MCF 10A (cell line): ENCODE measurements at places on chromosomes 5 and 9. TPM values are rescaled to one million over a fixed set of nuclear protein-coding genes. Genes with fewer than 3 reads are reported as not detected.
A peak's percentile ranks its signal among the peaks of the same experiment; 100 is the strongest.

Gene GPR150
- total RNA-seq, result not detected in 2 replicates

Gene SHOC1
- 0.09 and 0.15 TPM in 2 replicates for total RNA-seq

Gene MARCOL
- total RNA-seq, result not detected in 2 replicates

DNA sequence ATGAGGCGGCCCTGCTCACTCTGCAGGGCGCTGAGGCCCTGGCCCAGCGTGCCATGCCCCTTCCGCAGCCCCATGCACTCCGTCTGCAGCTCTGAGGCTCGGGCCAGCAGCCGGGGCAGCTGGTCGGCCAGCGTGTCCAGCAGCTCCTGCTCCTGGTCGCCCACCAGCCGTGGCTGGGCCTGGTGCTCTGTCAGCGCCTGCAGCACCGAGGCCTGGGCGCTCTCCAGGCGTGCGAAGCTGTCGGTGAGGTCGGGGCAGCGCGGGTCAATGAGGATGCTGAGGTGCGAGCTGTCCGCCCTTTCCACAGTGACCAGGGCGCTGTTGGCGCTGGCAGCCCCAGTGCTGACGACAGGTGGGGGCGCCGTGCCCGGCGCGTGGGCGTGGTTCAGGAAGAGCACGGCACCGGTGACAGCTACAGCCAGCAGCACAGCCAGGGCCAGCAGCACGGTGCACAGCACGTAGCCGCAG lies 9.4 kb downstream of the FIBCD1 start:
- H3K36me3 ChIP-seq, result no peaks in the 10 kb centered on the region
- no peaks in the 10 kb centered on the region for H3K27me3 ChIP-seq
- no peak for DNase-seq
- H3K4me3 ChIP-seq, result no peak overlapping the region
- H3K27ac ChIP-seq, result no peak overlapping the region
- H3K4me1 ChIP-seq, result peaks cover 6% of the 10 kb centered on the region

- no peaks in the 10 kb centered on the region for H3K36me3 ChIP-seq
- peaks cover 14% of the 10 kb centered on the region for H3K4me1 ChIP-seq
- peak overlapping the region; percentile 67 for H3K4me3 ChIP-seq
- peaks cover 38% of the 10 kb centered on the region for H3K27me3 ChIP-seq
Observed at GRCh38 chr9:37036371-37036775, 2.3 kb upstream of the PAX5 start.

DNA sequence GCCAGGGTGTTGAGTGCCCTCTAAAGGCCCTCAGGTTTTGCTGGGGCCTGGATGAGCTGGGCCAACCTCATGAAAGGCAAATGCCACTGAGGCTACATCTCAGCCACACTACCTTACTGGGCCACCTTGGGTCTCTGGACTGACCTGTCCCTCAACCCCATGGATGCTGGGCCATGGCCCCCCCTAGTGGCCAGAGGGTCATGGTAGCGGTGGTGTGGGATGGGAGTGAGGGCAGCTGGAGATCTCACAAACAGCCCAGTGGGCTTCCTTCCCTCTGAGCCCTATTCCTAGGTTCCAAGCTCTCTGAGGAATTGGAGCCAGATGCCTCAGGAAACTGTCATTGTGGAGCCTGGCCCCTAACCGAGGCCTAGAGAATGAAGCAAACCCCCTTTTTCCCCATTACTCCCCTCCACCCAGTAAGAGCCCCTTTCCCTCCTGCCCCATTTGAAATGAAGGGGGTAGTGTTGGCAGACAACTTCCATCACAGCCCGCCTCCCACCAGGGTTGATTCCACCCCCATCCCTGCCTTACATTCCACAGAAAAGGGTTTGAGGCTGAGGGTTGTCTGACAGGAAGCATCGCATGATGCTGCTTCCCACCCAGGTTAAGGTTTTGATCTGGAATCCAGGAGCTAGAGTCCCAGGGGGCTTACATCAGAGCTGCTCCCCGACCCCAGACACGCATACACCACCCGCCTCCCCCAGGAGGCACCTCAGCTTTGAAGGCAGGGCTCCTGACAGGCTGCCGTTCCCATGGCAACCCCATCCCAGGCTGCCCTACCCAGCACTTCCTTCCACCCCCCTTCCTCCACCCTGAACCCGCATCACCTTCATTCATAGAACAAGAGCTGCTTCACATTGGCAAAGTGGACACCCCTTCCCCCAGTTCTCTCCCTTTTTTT lies 63.9 kb downstream of the PCDH1 start:
- H3K4me1 ChIP-seq, result no peaks in the 10 kb centered on the region
- H3K4me3 ChIP-seq, result no peak overlapping the region
- peaks cover 4% of the 10 kb centered on the region for H3K27me3 ChIP-seq
- H3K27ac ChIP-seq, result no peak overlapping the region

DNA sequence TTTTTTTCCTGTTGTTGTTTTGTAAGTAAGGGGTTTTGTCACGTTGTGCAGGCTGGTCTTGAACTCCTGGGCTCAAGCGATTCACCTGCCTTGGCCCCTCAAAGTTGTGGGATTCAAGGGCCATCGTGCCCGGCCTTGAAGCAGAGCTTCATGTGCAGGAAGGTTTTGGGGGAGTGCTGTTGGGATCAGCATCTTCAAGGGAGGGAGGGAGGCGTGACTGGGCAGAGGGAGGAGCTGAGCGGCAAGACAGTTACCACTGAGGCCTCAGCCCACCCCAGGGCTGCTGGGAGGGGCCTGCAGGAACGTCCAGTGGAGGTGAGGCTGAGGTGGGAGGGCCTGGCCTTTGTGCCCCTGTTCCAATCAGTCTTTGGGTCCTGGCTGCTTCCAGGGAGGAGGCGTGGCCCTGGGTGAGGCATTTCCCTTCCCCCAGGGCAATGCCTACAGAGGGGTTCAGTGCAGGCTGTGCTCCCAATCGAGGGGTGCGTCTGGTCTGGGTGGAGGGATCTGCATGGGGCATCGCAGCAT lies 21.4 kb downstream of the OR2V1 start:
- DNase-seq, result no peak
- H3K4me3 ChIP-seq, result no peak overlapping the region
- H3K27ac ChIP-seq, result no peak overlapping the region
- no peaks in the 10 kb centered on the region for H3K4me1 ChIP-seq
- H3K27me3 ChIP-seq, result peaks cover 27% of the 10 kb centered on the region

DNA sequence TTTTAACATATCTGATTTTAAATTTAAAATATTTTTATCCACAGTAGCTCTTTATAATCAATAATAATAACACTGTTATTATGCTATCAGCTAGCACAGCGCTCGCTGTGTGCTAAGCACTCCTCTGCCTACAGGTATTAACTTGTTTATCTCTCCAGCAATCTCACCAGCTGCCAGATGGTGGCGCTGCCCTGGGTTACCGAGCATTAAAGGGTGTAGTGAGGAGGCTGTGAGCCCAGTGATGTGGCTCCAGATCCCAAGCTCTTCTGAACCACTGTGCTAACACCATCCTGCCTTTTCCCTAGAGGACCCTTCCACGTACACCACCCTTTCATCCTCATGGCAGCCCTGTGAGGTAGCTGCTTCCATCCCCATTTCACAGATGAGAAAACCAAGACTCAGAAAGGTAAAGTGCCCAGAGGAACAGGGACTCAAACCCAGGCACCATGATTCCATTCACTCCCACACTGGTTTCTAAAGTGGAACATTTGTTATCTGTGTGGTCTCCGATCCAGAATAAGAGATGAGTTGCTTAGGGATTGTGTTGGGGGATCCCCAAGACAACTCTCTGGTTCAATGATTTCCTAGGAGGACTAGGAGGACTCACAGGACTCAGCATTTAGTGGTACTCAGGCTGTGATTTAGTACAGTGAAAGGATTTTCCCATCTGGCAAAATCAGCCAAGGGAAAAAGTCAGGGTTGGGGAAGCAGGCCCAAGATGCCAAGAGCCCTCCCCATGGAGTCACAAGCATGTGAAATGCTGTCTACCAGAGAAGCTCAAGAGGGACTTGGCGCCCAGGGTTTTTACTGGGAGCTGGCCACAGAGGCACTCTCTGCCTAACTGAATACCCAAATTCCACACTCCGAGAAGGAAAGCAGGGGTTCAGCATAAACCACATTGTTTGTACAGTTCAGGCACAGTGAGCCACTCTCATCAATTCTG lies 7.0 kb downstream of the IGFBPL1 start:
- H3K27ac ChIP-seq, result no peak overlapping the region
- DNase-seq, result peak; percentile 43
- H3K27me3 ChIP-seq, result peaks cover 25% of the 10 kb centered on the region
- H3K36me3 ChIP-seq, result no peaks in the 10 kb centered on the region
- no peaks in the 10 kb centered on the region for H3K4me1 ChIP-seq
- H3K4me3 ChIP-seq, result no peak overlapping the region

- H3K36me3 ChIP-seq, result peaks cover 40% of the 10 kb centered on the region
- DNase-seq, result peak; percentile 54
- H3K27me3 ChIP-seq, result no peaks in the 10 kb centered on the region
- no peak overlapping the region for H3K4me3 ChIP-seq
- peak overlapping the region; percentile 53 for H3K27ac ChIP-seq
Observed at GRCh38 chr5:55407059-55407684, 99.4 kb downstream of the MTREX start.

DNA sequence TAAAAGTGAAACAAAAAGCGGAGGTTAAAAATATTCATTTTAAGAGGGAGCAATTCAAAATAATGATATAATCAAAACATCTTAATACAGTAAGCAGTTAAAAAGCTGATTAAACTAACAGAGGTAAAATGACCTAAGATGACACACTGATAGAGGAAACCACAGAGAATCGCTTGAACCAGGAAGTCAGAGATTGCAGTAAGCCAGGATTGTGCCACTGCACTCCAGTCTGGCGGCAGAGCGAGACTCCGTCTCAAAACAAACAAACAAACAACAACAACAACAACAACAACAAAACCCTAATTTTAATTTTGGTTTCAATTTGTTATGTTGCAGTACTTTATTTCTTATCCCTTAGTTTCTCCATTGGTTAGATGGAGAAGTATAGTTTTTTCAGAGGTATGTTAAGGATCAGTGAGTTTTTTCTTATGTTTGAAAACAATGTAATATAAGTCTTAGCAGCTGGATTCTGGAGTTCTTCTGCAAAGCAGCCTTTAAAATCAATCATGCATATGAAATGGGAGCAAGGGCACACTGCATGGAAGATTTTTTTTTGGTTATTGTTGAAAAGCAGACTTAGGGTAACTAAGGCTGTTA lies 58.5 kb downstream of the MLANA start:
- peaks cover 8% of the 10 kb centered on the region for H3K36me3 ChIP-seq
- H3K27ac ChIP-seq, result no peak overlapping the region
- DNase-seq, result peak; percentile 23
- H3K4me3 ChIP-seq, result no peak overlapping the region
- no peaks in the 10 kb centered on the region for H3K4me1 ChIP-seq

GRCh38 chr5:124773315-124774311 lies 27.2 kb upstream of the ZNF608 start:
- no peaks in the 10 kb centered on the region for H3K4me1 ChIP-seq
- no peak overlapping the region for H3K4me3 ChIP-seq
- no peaks in the 10 kb centered on the region for H3K27me3 ChIP-seq
- DNase-seq, result no peak
- H3K27ac ChIP-seq, result no peak overlapping the region
- H3K36me3 ChIP-seq, result no peaks in the 10 kb centered on the region

DNA sequence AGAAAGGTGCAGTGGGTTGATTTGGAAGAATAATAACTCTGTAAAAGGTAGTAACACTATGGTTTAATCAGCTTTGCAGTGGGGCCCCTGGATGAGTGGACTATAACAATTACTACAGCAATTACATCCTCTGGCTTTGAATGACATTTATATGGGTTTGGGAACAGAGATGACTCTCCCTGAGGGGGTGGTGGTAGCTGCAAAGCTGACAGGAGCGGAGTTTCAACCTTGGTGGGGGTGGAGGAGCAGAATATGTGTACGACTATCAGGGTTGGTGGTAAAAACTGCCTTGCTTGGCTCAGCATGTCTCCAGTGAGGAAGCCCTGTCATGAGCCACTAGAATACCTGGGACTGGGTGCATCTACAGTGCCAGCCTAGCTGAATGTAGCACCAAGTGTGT lies 28.3 kb upstream of the NR3C1 start:
- H3K27me3 ChIP-seq, result no peaks in the 10 kb centered on the region
- H3K4me1 ChIP-seq, result peaks cover 9% of the 10 kb centered on the region
- no peak overlapping the region for H3K4me3 ChIP-seq
- no peak overlapping the region for H3K27ac ChIP-seq
- no peaks in the 10 kb centered on the region for H3K36me3 ChIP-seq

DNA sequence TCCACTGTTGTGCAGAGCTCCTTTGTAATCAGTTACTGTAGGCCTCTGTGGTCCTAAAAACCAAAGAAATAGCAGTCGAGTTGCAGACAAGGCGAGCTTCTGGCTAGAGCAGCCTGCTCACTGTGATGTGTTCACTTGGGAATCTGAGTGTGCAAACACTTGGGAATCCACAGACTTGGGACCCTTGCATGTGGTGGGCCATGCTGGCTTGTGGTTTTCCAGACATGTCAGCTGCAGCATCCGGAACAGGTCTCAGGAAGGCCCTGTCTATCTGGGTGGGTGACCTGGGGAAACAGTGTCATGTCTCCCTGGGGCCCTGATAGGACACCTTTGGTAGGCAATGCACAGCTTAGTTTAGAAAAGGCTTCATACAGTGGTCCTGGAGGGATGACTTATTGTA lies 66.4 kb downstream of the WWC1 start:
- H3K27me3 ChIP-seq, result no peaks in the 10 kb centered on the region
- no peak overlapping the region for H3K4me3 ChIP-seq
- peaks cover 13% of the 10 kb centered on the region for H3K4me1 ChIP-seq
- DNase-seq, result no peak
- H3K27ac ChIP-seq, result no peak overlapping the region

DNA sequence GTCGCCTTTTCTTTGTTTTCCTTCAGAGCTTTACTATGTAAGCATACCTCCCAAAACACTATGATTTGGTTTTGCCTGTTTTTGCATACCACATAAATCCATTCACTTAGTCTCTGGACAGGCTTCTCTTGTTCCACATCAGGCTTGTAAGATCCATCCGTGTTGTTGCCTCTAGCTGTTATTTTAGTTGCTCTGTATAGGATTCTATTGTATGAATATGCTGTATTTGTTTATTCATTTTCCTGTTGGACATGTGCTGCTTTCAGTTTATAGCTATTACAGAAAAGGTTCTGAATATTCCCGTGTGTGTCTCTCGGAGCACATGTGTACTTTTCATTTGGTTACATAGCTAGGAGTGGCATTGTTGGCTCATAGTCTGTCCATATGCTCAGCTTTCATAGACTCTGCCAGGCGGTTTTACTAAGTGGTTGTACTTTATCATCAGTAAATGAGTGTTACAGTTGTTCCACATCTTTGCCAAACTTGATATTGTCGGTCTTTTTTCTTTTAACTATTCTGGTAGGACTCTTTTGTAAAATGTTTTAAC lies 41.8 kb downstream of the NUP214 start:
- H3K27me3 ChIP-seq, result no peaks in the 10 kb centered on the region
- peak overlapping the region; percentile 43 for H3K27ac ChIP-seq
- no peaks in the 10 kb centered on the region for H3K4me1 ChIP-seq
- peaks cover 64% of the 10 kb centered on the region for H3K36me3 ChIP-seq
- no peak for DNase-seq
- H3K4me3 ChIP-seq, result no peak overlapping the region
